ENCODE measurements at places on chromosomes 2 and 18.

GRCh38 chr2:128416109-128416785, 97.6 kb upstream of the HS6ST1 start:
- no peak for DNase-seq

GRCh38 chr2:154381931-154382794, 316.3 kb upstream of the KCNJ3 start:
- DNase-seq = no peak

DNA sequence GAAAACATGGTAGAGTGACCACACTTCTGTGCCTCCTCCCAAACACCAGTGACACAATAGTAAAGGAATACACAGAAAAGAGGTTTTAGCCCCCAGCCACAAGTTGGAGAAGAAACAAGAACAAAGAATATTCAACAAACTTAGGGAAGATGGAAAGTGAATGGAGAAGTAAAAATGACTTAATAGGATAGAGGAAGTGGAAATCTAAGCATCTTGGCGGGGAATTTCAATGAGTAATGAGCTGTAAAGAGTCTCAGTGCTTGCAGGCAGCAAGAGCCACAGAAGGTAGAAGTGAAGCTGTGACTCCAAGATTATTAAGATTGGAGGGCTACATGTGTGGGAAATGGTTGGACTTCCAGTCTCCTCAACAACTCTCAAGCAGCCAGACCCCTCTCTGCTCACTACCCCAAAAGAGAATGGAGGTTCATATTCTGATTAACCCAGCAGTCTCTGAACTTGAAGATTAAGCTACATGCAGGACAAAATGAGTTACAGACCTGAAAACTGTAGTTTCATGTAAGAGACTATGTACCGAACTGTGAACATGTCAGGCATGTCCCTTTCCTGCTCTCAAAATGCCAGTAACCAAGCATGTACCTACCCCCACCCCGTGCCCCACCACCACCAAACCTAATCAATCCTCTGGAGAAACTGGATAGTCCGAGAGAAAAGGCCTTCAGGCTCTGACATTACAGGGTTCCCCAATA, 16.9 kb upstream of the HNRNPLL start:
- DNase-seq = no peak

DNA sequence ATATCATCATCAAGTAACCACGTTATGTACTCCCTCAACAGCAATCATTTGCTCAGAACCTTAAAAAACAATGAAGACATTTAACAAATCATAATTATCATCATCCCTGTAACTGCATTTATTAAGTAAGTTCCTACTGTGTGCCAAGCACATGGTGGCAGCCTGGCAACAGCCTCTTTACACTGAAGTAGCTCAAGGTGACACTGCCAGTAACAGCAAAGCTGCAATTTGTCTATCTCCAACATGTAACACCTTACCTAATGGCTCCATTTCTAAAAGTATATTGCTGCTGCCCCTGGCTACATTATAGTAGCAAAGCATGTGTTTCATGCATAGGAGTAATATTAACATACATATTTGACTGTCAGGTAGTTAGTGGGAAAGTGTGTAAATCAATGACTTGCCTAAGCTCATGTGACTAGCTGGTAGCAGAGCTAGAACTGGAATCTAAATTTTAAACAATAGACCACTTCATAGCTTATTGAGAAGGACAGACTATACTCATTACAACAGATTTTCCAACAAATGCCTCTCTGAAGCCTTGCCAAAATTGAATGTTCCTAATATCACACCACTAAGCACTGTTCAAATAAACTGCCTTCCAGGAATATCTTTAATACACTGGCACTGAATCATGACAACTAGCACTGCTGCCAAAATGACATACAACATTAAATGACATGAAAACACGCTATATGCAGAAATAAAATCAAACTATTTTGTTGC, 86.7 kb downstream of the L3MBTL4 start:
- DNase-seq = no peak

DNA sequence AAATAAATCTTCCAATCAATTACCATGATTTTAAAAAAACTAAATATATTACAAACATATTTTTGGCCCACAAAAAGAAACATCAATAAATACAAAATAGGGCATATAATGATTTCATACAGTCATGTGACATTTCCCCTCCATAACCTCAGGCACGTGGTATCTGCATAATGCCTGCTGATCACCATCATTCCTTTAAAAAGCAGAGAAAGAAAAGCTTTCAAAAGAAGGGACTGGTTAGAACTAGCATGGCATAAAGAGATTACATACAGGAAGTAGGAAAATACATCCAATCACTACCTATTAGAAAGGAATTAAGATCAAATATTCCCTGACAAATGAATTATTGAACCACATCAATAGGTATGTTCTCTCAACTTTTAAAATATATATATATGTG, 83.5 kb downstream of the INO80D start:
- no peak for DNase-seq

GRCh38 chr2:9791711-9792110, 51.6 kb upstream of the TAF1B start:
- DNase-seq = no peak

GRCh38 chr2:105806996-105807395, 62.3 kb downstream of the NCK2 start:
- no peak for DNase-seq

DNA sequence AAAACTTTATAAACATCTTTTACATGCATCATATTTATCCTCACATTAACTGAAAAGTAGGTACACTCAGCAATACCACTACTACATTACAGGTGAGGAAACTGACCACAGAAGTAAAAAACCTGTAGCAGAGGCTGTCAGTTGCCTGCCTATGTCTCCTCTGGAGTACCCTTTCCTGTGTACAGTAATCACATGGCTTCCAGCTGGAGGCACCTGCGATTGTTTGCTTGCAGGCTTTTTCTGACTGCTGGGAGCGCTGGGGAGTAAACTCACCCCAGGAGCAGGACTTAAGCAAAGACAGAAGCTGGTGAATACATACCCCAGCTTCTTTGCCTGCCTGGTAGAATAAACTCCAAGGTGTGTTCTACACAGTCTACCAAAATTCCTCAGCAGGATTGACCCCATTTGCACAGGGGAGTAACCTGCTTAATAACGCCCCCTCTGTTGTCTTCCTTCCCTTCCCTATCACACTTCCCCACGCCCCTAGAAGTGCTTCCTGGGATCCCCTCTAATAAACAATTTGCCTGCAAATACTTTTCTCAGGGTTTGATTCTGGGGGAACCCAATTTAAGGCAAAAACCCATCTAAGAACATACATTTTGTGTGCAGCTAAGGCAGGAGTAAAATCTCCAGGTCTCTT, 138.9 kb downstream of the PTH2R start:
- no peak for DNase-seq

DNA sequence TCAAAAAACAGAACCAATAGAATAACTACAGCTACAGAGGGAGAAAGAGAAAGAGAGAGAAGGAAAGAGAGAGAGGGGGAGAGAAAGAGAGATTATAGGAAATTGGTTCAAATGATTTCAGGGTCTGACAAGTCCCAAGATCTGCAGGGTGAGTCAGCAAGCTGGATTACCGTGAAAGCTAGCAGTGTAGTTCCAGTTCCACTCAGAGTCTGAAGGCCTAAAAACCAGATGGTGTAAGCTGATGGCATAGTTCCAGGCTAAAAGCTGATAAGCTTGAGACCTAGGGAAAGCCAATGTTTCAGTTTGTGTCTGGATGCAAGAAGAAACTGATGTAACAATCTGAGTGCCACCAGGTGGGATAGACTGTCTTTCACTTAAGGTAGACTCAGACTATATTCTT, 397.7 kb downstream of the TRIB2 start:
- no peak for DNase-seq

DNA sequence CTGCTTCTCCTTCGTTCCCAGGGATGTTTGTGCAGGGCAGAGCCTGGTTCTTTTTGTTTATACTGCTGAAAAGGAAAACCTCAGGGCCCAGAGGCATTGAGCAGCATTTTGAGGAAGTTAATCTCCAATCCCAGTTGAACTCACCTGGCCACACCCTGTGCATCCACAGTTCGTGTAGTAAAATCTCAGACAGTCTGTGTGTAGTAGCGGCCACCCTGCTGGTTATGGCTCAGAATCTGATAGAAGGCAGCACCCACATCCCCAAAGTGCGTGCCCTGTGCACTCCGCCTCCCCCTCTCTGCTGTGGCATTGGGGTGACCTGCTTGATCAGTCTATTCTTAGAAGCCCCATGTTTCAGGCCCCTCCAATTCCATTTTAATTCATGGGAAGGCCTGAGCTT, 10.9 kb downstream of the TRIB2 start:
- DNase-seq = no peak

- no peak for DNase-seq
These were observed 21.6 kb upstream of the INO80C start for GRCh38 chr18:35519148-35519899.

DNA sequence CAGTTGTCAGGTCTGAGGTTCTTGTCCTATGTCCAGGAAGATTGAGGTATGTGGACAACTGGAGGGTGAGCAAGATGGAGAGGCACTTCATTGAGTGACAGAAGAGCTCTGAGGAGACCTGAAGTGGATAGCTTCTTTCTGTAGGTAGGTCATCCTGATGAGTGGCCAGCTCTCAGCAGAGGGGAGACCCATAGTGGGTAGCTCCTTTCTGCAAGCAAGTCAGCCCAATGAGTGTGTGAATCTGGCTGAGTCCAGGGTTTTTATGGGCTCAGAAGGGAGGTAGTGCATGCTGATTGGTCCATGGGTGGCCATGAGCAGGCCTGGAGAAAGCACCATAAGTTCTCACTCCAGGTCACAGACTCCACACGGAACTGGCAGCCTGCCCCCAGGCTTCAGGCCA, 92.6 kb upstream of the GALNT5 start:
- DNase-seq = no peak

DNA sequence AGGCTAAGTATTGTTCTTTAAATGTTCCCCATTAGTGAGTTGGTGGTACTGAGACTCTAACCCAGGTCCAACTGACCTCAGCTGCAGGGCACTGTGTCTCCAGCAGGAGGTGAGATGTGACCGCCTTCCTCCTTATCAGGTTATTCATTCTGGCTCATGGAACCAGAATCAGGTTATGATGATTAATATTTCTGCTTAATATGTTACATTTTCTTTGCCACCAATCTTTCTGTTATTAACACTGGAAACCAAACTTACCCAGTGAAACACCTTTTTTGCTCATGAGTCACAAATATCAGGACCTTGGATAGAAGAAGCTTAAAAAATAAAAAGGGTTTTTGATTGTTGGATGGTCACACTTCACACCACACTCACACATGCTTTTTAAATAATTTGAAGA, 85.4 kb downstream of the DPP4 start:
- no peak for DNase-seq

GRCh38 chr2:164565359-164565758, 55.9 kb downstream of the GRB14 start:
- DNase-seq = no peak

DNA sequence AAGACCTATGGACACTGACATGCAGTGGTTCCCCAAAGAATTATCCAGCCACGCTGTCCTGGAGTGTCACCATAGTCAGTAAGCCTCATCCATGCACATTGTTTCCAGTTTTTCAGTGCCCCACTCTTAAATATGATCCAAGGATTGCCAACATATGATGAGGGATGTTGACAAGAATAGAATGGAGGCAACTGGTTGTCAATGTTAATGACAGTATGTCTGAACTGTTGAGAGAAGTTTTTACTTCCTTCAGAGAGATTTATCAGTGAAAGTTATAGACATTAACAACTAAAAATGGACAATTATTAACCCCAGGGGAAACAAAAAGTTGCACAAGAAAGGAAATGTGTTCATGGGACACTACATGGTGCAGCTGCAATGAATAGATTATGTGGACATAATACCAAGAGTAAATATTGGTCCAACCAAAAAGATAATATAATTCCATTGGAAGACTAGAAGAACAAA, 69.9 kb downstream of the CYP26B1 start:
- no peak for DNase-seq

GRCh38 chr2:60053791-60054190, 499.7 kb downstream of the BCL11A start:
- no peak for DNase-seq

GRCh38 chr2:133682906-133683305, 114.6 kb upstream of the NCKAP5 start:
- DNase-seq = no peak

GRCh38 chr2:219720956-219721355, 93.5 kb downstream of the SLC4A3 start:
- DNase-seq = no peak

DNA sequence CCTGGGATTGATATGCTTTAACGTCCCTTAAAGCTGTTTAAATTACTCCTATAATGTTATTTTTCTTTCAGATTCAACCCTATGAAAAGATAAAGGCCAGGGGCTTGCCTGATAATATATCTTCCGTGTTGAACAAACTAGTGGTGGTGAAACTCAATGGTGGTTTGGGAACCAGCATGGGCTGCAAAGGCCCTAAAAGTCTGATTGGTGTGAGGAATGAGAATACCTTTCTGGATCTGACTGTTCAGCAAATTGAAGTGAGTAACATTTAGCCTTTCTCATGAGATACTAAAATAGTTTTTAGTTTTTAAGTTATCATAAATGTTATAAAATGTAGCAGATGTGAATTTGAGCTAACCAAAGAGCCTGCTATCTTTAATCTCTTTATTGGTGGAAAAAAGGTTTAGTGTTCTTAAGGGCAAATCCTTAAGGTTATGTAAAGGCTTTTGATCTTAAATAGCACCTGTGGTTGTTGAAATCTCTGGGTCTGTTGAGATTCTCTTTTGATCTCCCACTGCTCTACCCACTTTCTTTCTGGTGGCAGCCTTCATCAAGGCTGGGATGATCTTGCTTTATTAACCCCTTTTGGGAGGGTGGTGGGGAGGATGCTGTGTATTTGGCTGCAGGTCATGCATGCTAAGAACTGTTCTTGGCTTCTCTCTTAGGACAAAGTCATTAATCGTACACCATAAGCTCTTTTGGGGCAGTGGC, 40.9 kb downstream of the UGP2 start:
- no peak for DNase-seq

GRCh38 chr18:79353267-79353666, 42.5 kb upstream of the NFATC1 start:
- no peak for DNase-seq

- DNase-seq = no peak
These were observed 15.7 kb downstream of the CCDC85A start for GRCh38 chr2:56199492-56199891.

GRCh38 chr2:236513956-236514355, 55.7 kb upstream of the ACKR3 start:
- no peak for DNase-seq

DNA sequence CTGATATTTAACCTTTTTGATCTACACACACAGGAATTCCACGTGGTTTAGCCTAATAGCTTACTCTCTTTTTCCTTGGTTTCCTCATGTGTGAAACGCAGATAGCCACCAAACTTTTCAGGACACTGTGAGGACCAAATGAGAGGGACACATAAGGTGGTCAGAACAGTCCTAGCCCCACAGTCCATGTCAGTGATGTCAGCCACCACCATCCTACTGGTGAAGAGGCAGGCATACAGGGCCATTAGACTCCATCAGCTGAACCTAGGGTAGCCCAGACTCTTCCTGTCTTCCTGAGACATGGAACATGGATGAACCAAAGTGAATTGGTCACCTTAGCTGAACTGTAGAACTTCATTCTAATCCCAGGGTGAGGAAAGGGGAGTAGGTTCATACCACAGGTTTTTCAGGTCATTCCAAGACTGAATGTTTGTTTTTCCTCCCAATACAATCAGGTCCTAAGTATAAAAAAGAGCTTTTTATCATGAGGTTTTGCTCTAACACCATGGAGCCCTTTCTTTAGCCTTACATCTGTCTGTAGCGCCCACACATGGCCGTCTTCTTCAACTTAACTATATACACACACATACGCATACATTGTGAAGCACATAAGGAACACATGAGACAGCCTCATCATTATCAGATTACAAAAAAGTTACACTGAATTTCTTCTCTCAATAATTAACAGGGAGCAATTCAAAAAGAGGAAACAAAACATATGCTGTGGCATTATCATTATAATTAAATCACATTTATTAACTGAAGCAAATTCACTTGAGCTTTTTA, 18.5 kb upstream of the NFE2L2 start:
- no peak for DNase-seq

Data from omental fat pad (tissue), 4 donors.